Stimulated activated CD4-positive, alpha-beta T cell treated with anti-CD3 and anti-CD28 coated beads, Interleukin-1b, Interleukin-23, amount 100 ng/mL, for 1 hour (primary cell): ENCODE measurements at places on chromosomes 4 and X.

- DNase-seq = no peak
Measured at GRCh38 chrX:22097012-22097694, 65.0 kb downstream of the PHEX start.

- no peak for DNase-seq
Measured at GRCh38 chr4:17981063-17981462, 40.5 kb downstream of the LCORL start.

GRCh38 chrX:50099331-50099730 lies 101.5 kb downstream of the AKAP4 start:
- no peak for DNase-seq

DNA sequence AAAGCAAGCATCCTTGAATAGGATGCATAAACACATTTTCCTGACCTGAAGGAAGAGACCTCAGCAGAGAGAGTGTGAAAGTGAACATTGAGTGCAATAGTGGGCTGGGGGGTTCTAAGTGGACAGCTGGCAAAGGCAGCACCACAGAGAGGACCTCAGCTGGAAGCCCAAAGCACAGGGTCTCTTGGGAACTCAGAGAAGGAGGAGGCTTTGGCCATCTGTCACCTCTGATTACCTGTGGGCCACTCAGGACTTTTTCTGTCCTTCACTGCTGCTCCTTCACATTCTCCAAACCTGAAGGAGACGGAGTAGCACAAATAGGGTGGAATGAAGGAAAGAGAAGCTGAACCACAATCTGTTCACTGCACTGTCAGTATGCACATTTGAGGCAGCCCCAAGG lies 37.9 kb upstream of the FAT4 start:
- no peak for DNase-seq

DNA sequence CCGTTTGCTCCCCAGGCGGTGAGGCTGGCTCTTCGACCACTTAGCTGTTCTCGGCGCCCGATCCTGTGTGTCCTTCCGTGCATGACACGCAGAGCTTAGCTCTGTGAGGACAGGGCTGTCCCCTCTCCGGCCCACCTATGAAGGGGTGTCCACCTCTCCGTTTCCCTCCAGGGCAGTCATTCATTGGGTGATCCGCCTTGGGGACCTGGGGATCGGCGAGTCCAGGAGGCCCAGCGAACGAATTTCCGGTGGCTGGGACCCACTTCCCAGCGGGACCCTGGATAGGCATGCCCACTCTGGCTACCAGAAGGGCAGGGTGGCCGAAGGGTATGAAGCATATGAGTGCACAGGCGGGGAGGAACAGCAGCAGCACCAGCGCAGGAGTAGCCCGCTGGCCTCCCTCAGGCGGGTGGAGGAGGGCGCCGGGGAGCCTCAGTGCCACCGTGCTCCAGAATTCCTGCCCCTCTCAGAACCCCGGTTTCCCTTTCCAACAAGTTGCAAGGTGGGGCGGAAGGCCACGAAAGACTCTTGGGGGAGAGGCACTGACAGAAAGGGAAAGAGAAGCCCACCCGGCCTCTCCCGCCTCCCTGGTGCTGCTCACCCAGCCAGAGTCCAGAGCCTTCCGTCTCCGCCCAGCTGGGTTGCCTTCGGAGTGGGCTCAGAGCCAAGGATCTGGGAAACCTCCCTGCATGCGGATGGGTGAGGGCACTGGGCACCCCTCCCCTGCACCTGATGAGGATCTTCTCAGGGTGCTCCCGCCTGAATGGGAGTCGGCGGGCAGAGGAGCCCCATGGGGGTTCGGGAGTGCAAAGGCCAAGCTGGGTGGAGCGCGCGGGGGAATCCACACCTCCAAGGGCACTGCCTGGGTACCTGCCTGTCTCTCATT lies 8.6 kb downstream of the HMX1 start:
- no peak for DNase-seq

GRCh38 chrX:110172215-110172614 lies 145.7 kb downstream of the AMMECR1 start:
- DNase-seq = no peak

- no peak for DNase-seq
Measured at GRCh38 chr4:106708464-106708816, 327.7 kb downstream of the DKK2 start.

GRCh38 chrX:110082161-110082560 lies 79.2 kb downstream of the TMEM164 start:
- no peak for DNase-seq

- no peak for DNase-seq
Measured at GRCh38 chr4:48017108-48017571, 568 bp downstream of the NIPAL1 start.
